ENCODE measurements at places on chromosomes 1 and 21.

DNA sequence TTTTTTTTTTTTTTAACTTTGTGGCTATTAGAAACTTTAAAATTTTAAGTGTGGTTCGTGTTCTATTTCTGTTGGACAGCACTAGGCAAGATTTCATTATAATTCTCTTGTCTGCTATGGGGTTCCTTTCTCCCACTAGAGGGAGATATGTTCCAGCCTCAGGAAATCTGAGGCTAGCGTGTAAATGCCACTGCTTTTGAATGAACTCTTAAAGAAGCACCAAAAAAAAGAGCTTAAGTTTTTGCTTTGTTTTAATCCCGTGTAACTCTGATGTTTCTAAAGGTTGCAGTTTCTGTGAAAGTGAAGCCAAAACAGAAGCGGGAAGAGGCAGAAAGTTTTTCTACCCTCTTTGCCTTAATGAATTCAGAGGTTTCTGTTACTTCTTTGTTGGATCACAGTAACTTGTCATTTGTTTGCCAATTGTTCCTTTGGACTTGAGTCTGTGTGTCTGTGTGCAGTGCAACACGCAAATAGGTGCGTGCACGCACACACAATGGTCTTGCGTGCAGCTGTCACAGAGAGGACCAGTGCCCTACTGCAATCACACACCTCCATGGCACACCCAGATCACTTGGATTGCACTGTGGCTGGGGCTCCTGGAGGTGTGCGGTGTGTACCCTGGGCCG lies 32.3 kb downstream of the HHAT start:
- peak; percentile 73 for DNase-seq

DNA sequence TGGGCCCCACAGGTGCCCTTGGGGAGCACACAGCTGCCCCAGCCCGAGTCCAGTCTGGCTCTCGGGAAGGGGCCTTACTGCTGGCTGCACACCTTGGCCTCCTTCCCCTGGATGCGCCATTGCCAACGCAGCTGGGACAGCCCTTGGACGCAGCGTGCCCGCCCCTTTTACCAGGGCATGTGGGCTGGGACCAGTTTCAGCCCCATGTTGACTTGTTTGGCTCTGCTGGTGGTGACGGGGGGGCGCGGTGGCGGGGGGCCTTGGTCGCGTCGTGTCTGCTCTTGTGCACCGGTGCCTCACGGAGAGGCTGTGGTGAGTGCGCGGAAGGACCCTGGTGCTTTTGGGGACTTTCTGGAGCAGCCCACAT lies 19.6 kb downstream of the SKI start:
- no peak for DNase-seq

DNA sequence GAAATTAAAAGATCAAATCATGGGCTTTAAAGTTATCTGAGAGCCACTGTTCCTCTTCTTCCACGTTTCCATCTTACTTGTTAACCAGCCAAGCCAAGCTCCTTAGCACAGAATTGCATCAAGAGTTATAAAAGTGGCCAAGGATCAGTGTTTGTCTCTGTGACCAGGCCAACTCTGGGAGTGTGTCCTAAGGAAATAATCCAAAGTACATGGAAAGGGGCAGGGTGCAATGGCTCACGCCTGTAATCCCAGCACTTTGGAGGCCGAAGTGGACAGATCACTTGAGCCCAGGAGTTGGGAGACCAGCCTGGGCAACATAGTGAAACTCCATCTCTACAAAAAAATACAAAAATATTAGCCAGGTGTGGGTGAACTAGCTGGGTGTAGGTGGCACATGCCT lies 10.0 kb upstream of the MPZL1 start:
- DNase-seq = no peak

GRCh38 chr1:210951279-210951678 lies 182.7 kb downstream of the KCNH1 start:
- DNase-seq = no peak

- DNase-seq = peak; percentile 43
Observed at GRCh38 chr1:78491451-78492071, 787 bp downstream of the PTGFR start.

- DNase-seq = no peak
Observed at GRCh38 chr1:204692841-204693356, 7.4 kb upstream of the LRRN2 start.

DNA sequence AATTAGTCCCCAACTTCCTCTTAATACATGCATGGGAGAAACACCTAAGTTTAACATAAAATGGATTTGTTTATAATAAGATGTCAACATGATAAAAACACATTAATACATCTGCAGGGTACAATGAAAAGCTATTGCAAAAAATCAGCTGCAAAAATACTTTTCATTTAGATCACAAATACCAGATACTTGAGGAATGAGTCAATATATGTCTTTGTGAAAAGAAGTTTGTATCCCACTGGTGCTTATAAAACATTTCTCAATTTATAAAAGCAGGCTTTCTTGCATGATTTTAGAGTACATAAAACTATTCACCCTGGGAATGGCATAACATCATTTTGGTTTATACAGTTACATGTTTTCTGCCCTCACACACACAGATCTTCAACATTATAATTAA lies 18.6 kb upstream of the PRKAA2 start:
- DNase-seq = peak; percentile 62

- DNase-seq = peak; percentile 64
Observed at GRCh38 chr1:103084181-103084580, 24.1 kb downstream of the COL11A1 start.

GRCh38 chr1:100631015-100631551 lies 88.5 kb upstream of the VCAM1 start:
- DNase-seq = peak; percentile 96

- DNase-seq = no peak
Observed at GRCh38 chr1:96144636-96145035, 576.9 kb upstream of the PTBP2 start.

GRCh38 chr1:3065396-3065795 lies 3.6 kb upstream of the PRDM16 start:
- DNase-seq = no peak

DNA sequence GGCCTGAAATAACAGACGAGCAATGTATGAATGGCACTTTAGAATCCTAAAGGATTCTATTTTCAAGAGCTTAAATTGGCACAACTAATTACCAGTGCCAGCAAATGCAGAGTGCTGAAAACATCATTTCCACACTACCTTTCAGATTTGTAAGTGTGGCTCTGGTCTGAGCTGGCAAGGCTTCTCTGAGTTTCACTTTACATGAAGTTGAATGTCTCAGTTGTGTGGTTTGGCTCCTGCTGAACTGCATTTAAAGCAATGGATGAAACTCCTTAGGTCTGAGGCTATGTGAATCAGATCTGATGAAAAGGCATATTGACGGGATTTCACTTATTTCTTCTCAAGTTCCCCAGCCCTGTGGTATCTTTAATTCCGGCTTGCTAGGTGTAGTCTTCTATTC lies 114.8 kb upstream of the PTGFR start:
- peak; percentile 59 for DNase-seq

DNA sequence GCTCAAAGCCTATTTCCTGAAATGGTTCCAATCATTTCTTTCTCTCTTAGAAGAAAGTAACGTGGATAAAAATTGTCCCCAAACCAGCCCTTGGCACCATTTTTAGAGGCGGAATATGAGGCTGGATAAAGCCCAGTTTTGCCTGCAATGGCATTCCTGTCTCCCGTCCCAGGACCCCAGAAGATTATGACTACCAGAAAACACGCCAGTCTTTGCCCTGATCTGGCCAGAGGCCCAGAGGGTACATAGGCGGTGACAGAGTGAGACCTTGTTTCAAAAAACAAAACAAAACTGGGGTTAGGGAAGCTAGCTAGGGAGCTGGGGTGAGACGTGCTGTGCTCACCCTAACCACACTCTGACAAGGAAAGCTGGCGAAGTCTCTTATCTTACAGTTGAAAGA lies at the start of gene AADACL4:
Gene AADACL4 (plus strand): TSS at position 301 of the 400 bp plus-strand sequence. CDS start 462 bp downstream, outside the sequence.
- DNase-seq = no peak

DNA sequence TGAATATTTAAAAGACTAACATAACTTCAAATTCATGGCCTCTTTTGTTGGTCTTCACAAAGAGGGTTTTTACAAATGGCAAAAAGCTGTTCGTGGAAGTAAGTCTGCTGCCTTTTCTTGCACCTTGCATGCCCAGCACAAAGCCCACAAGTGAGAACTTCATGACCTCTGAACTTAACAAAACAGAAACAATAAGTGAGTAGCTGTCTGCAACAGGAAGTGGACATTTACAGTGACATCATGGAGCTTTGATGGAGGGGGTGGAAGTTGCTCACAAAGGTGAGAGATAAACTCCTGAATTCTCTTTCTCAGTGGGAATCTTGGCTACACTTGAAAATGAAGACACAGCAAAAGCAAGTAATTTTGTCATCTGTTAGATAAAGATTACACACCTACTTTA lies 303.3 kb upstream of the DEPDC1 start:
- no peak for DNase-seq

- DNase-seq = peak; percentile 80
Observed at GRCh38 chr1:54052431-54052933, 522 bp downstream of the TMEM59 start.

GRCh38 chr1:51325878-51326755 lies 4.2 kb downstream of the TTC39A start:
- no peak for DNase-seq

DNA sequence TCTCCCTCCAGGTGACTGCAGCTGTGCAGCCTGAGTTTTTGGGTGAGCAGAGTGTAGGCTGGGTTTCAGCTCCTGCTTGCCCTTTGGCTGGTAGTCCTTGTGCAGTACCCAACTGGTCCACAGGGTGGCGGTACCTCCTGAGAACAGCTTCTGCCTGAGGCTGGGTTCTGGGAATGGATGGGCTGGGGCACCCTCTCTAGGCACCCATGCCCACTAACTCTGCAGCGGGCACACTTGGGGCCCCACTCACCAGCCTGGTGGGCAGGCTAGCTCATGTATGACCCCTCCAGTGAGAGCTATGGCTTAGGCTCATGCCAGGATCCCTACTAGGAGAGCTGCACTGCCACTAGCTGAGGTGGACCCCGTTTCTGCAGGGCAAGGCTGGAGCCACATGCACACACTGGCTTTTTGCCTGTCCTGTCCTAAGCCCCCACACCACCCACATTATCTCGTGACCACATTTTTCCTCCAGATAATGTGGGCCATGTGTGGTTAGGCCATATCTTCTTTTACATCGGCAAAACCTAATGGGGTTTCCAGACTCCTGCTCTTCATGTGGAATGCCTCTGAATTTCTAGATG lies 15.5 kb upstream of the GSTM4 start:
- peak; percentile 78 for DNase-seq

- DNase-seq = no peak
Observed at GRCh38 chr1:53279296-53280200, 41.2 kb upstream of the MAGOH start.

- DNase-seq = no peak
Observed at GRCh38 chr21:38202811-38203210, 54.0 kb upstream of the KCNJ15 start.

- DNase-seq = no peak
Observed at GRCh38 chr1:72184099-72184701, 98.1 kb downstream of the NEGR1 start.

- no peak for DNase-seq
Observed at GRCh38 chr1:25068829-25069228, 138.8 kb upstream of the RUNX3 start.

GRCh38 chr1:32892368-32893197 lies 6.3 kb downstream of the HPCA start:
- peak; percentile 21 for DNase-seq

DNA sequence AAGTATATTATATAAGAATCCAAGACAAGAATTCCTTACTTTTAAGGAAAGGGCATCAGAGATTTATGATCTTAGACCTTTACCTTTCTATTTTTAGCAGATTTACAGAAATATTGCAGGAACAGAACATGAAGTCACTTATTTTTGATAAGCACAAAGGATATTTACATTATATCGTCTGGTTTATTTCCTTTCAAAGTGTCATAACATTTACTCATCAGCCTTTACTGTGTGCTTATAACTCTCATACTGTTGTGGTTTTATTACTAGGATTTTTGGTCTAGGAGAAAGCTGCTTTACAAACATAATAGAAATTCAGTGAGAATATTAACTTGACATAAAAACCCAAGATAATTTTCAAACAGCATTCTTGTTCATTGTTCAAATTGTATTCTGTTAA lies 47.6 kb downstream of the APP start:
- no peak for DNase-seq

DNA sequence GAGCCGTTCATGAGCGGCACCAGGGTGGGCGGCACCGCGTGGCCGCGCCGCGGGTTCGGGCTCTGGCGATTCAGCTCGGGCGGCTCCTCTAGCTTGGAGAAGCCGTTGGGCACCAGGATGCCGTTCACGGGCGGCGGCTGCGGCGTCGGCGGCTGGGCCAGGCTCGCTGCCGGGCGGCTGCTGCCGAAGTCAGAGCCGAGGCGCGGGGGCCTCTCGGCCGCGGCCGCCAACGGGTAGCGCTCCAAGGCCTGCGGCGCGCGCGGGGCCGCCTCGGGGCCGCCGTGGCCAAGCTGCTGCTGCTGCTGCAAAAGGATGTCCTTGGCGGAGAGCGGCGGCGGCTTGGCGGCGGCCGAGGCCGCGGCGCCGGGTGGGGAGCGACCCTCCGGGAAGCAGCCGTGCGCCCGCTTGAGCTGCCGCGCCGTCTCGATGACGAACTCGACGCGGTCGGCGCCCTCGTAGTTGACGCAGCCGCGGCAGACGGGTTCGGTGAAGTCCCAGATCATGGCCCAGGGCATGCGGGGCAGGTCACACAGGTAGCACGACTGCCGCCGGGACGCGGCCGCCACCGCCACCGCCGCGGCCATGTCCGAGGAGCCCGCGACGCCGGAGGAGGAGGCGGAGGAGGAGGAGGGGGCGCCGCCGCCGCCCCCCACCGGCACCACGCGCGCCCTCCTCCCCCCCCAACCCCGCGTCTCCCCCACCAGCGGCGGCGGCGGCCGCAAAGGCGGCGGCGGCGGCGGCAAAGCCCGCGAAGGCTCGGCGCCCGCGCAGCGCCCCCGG lies 877 bp downstream of the IRF2BP2 start:
- peak; percentile 77 for DNase-seq

DNA sequence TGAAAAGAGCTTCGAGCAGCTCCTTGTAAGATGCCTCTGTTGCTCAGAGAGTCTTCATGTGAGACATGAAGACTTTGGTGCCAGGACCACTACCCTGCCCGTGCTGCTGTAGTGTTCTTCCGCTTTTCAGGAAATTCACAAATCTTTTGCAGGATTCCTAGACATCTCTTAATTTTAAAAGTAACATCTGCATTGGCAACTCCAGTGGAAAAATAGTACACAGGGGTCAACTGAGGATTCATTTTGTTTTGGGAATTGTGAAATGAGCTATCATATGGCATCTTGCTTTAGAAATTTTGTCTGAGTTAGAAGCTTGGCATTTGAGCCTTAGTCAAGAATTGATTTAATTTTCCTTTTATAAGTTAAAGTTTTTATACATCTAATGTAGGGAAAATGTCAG lies 7.2 kb downstream of the PRDM2 start:
- DNase-seq = peak; percentile 30

DNA sequence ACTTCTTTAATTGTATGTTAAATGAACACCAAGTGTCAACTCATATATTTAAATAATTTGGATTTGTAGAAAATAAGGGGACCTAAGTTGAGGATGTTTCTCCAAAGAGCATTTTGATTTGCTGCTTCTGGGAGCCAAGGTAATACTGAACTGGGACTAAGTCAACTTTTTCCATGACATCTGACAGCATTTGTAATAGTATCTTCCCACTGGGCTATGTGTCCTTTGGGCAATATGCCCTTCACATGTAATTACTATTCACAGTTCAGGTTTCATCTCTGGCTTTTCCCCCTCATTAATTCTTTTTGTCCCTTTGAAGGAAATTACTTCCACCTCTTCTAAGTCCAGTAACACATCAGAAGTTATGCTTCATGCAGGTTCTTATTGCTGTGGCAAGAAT lies 36.7 kb upstream of the HP1BP3 start:
- no peak for DNase-seq

- no peak for DNase-seq
Observed at GRCh38 chr1:24155011-24155782, 12.3 kb upstream of the IL22RA1 start.
